Uterine smooth muscle cell (primary cell): ENCODE measurements at places on chromosomes 6 and 20. TPM values are rescaled to one million over a fixed set of nuclear protein-coding genes. Genes with fewer than 3 reads are reported as not detected.

Gene NKX2-4
- not detected in 2 replicates for total RNA-seq

Gene MYMX
- total RNA-seq = not detected in 2 replicates

Gene TSPO2
- not detected in 2 replicates for total RNA-seq

Gene SPAG4
- total RNA-seq = 6.0 and 12.7 TPM in 2 replicates

Gene FNDC1
- total RNA-seq = under 0.01 TPM in 2 replicates

Gene KIFC1
- total RNA-seq = 15.0 and 57.7 TPM in 2 replicates
